Neural crest cell (in vitro differentiated cells): ENCODE measurements at places on chromosomes 2 and 18.

DNA sequence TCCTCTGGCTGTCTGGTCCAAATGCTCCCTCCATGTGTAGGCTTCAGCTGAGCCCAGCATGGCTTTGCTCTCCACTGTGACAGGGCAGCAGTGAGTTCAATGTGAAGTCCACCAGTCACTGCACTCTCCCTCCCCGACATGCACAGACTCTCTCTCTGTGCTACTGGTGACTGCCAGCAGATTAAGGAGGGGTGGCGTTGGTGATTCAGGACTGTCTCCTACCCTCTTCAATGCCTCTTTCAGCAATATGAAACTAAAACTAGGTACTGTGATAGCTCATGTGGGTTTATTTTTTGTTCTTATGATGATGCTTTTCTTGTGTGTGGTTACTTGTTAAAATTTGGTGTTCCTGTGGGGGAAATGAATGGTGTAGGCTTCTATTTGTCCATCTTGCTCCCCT is 201.0 kb upstream of the RBMS1 start:
- no peak overlapping the region for H3K27ac ChIP-seq
- no peak for DNase-seq
- no peaks in the 10 kb centered on the region for H3K27me3 ChIP-seq
- H3K4me1 ChIP-seq: peaks cover 4% of the 10 kb centered on the region
- no peaks in the 10 kb centered on the region for H3K36me3 ChIP-seq

DNA sequence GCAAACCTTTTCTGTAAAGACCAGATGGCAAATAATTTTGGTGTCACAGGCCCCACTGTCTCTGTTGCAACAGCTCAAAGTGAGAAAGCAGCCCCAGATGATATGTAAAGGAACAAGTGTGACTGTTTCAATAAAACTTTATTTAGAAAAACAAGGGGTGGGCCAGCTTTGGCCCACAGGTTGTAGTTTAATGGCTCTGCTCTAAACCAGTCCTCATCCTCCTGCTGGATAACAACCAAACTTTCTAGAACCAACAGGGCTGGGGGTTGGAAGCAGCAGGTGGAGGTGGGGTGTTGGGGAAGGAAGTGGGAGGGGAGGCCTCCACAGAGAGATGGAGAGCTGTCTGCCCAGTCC is 28.8 kb upstream of the INHBB start:
- peaks cover 32% of the 10 kb centered on the region for H3K27me3 ChIP-seq
- H3K4me1 ChIP-seq: peaks cover 11% of the 10 kb centered on the region
- H3K36me3 ChIP-seq: no peaks in the 10 kb centered on the region
- no peak overlapping the region for H3K4me3 ChIP-seq
- no peak overlapping the region for H3K27ac ChIP-seq

GRCh38 chr2:96153291-96153713 is 8.1 kb upstream of the DUSP2 start:
- no peak for DNase-seq
- peaks cover 5% of the 10 kb centered on the region for H3K27me3 ChIP-seq
- no peak overlapping the region for H3K4me3 ChIP-seq
- H3K27ac ChIP-seq: peak overlapping the region; percentile 14
- H3K36me3 ChIP-seq: no peaks in the 10 kb centered on the region

DNA sequence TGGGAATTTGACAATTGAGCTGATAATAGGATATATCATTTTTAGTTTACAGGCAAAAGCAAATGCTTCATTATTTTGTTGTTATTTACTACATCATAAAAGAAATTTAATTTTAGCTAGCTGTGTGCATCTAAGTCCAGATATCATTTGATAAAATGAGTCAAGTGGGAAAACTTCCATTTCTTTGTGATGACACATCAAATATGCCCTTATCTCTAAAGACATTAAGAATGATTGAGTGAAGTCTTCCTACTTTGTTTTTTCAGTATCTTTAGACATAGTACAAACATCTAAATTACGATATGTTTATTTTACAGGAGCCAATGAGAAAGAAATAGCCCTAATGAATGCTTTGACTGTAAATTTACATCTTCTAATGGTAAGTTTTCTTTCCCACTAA is 77.0 kb downstream of the KYNU start:
- no peaks in the 10 kb centered on the region for H3K27me3 ChIP-seq
- H3K4me1 ChIP-seq: no peaks in the 10 kb centered on the region
- DNase-seq: no peak
- H3K4me3 ChIP-seq: no peak overlapping the region
- H3K36me3 ChIP-seq: peaks cover 6% of the 10 kb centered on the region

GRCh38 chr18:49967171-49967570 is 153.8 kb upstream of the ACAA2 start:
- DNase-seq: no peak
- no peak overlapping the region for H3K4me3 ChIP-seq
- H3K27ac ChIP-seq: no peak overlapping the region
- no peaks in the 10 kb centered on the region for H3K27me3 ChIP-seq

- H3K4me1 ChIP-seq: peaks cover 34% of the 10 kb centered on the region
- H3K4me3 ChIP-seq: no peak overlapping the region
- H3K27ac ChIP-seq: no peak overlapping the region
These were observed 121.8 kb upstream of the ZBTB14 start for GRCh38 chr18:5417342-5417741.

- H3K36me3 ChIP-seq: peaks cover 25% of the 10 kb centered on the region
- H3K4me3 ChIP-seq: no peak overlapping the region
- H3K27me3 ChIP-seq: no peaks in the 10 kb centered on the region
- no peak overlapping the region for H3K27ac ChIP-seq
These were observed 7.2 kb downstream of the RPIA start for GRCh38 chr2:88698498-88699233.

DNA sequence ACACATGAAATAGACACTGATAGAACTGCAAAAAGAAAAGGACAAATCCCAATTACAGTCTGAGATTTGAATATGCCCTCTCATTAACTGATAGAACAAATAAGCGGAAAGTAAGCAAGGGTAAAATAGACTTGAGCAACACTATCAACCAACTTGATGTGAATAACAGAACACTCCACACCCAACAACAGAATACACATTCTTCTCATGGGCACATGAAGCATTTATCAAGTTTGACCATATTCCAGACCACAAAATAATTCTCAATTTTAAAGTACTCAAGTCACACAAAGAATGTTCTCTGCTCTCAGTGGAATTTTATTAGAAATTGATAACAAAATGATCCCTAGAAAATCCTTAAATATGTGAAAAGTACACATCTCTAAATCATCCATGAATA is 19.0 kb downstream of the ETAA1 start:
- H3K36me3 ChIP-seq: no peaks in the 10 kb centered on the region
- no peak overlapping the region for H3K4me3 ChIP-seq
- no peak for DNase-seq

GRCh38 chr2:84906900-84907714 is 1.7 kb downstream of the TMSB10 start:
- H3K36me3 ChIP-seq: peaks cover 36% of the 10 kb centered on the region
- no peak for DNase-seq
- H3K4me3 ChIP-seq: peak overlapping the region; percentile 91
- H3K27ac ChIP-seq: peak overlapping the region; percentile 93
- H3K4me1 ChIP-seq: peaks cover 31% of the 10 kb centered on the region

GRCh38 chr18:48949050-48949605 is 1.6 kb downstream of the SMAD7 start:
- H3K4me3 ChIP-seq: peak overlapping the region; percentile 96
- H3K27me3 ChIP-seq: peaks cover 64% of the 10 kb centered on the region
- H3K36me3 ChIP-seq: no peaks in the 10 kb centered on the region
- no peak overlapping the region for H3K27ac ChIP-seq

GRCh38 chr2:860259-860855 is 90.3 kb upstream of the SNTG2 start:
- no peaks in the 10 kb centered on the region for H3K36me3 ChIP-seq
- H3K27me3 ChIP-seq: peaks cover 6% of the 10 kb centered on the region
- DNase-seq: no peak
- peaks cover 19% of the 10 kb centered on the region for H3K4me1 ChIP-seq

GRCh38 chr2:240963868-240964703 is 34.3 kb upstream of the SNED1 start:
- DNase-seq: no peak
- no peak overlapping the region for H3K4me3 ChIP-seq
- H3K36me3 ChIP-seq: no peaks in the 10 kb centered on the region
- peak overlapping the region; percentile 78 for H3K27ac ChIP-seq

DNA sequence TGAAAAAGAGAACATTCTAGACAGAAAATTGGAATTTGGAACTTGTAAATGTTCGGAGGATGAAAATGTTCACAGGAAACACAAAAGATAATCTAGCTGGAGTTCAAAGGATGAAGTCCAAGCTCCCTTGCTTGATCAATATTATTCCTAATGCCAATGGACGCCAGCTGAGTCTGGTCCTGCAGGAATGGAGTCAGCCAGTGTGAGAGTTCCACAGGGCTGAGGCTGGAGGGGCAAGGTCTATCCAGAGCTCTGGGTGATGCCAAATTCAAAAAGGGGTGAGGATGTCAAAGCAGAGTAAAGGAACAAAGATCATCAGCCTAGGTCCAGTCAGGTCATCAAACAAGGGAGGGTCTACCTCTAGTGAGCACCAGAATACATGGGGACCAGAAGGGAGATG is 78.5 kb upstream of the CTNNA2 start:
- H3K4me3 ChIP-seq: no peak overlapping the region
- H3K4me1 ChIP-seq: peaks cover 8% of the 10 kb centered on the region
- no peak overlapping the region for H3K27ac ChIP-seq
- peaks cover 86% of the 10 kb centered on the region for H3K27me3 ChIP-seq
- H3K36me3 ChIP-seq: no peaks in the 10 kb centered on the region
- DNase-seq: no peak

- H3K27ac ChIP-seq: no peak overlapping the region
- no peaks in the 10 kb centered on the region for H3K4me1 ChIP-seq
- H3K4me3 ChIP-seq: no peak overlapping the region
These were observed 112.1 kb upstream of the SIX2 start for GRCh38 chr2:45121236-45121927.

GRCh38 chr2:240575101-240575965 is 7.0 kb downstream of the RNPEPL1 start:
- no peak for DNase-seq
- H3K36me3 ChIP-seq: no peaks in the 10 kb centered on the region

DNA sequence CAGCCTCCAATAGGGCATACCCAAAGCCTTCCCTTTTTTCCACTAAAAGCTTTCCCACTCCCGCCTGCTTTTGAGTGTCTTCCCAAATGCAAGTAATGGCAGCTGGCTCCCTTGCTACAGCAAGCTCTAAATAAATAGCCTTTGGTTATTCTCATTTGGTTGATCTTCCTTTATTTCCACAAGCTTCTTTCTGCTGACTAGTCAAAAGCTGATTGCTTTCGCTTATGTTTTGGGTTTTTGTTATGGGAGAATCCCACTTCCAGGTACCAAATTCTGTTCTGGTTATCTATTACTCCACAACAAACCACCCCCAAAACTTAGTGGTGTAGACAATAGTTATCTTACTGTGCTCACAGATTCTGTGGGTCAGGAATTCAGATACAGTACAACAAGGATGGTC is 22.3 kb downstream of the SP5 start:
- no peaks in the 10 kb centered on the region for H3K27me3 ChIP-seq
- no peak overlapping the region for H3K4me3 ChIP-seq
- no peaks in the 10 kb centered on the region for H3K36me3 ChIP-seq
- no peaks in the 10 kb centered on the region for H3K4me1 ChIP-seq
- H3K27ac ChIP-seq: no peak overlapping the region
- DNase-seq: no peak

DNA sequence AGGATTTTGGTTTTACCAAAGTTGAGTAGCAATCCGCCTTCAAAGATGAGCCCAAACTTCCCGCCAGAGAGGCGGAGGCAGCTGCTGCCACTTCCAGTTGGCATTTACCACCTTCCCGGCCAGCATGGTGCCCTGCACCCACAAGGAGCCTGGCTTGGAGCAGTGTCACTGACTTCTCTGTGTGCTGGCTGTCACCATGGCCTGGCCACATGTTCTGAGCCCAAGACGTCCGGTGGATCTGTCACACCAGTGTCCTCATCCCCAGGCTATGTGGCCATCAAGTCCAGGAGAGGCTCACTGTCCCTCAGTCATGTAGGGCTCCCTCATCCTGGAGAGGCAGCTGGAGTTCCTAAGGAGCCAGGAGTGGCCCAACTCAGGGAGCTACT is 100.6 kb downstream of the ACKR3 start:
- peaks cover 31% of the 10 kb centered on the region for H3K4me1 ChIP-seq
- H3K4me3 ChIP-seq: no peak overlapping the region
- no peak overlapping the region for H3K27ac ChIP-seq
- H3K36me3 ChIP-seq: peaks cover 3% of the 10 kb centered on the region
- H3K27me3 ChIP-seq: no peaks in the 10 kb centered on the region

GRCh38 chr2:66694087-66694860 is 259.3 kb downstream of the MEIS1 start:
- no peak for DNase-seq
- peaks cover 70% of the 10 kb centered on the region for H3K4me1 ChIP-seq
- peaks cover 9% of the 10 kb centered on the region for H3K27me3 ChIP-seq
- H3K4me3 ChIP-seq: no peak overlapping the region

- H3K36me3 ChIP-seq: no peaks in the 10 kb centered on the region
- no peak for DNase-seq
- H3K4me1 ChIP-seq: peaks cover 59% of the 10 kb centered on the region
- H3K27ac ChIP-seq: no peak overlapping the region
- H3K4me3 ChIP-seq: no peak overlapping the region
These were observed 47.8 kb downstream of the PHLPP1 start for GRCh38 chr18:62763101-62763521.

DNA sequence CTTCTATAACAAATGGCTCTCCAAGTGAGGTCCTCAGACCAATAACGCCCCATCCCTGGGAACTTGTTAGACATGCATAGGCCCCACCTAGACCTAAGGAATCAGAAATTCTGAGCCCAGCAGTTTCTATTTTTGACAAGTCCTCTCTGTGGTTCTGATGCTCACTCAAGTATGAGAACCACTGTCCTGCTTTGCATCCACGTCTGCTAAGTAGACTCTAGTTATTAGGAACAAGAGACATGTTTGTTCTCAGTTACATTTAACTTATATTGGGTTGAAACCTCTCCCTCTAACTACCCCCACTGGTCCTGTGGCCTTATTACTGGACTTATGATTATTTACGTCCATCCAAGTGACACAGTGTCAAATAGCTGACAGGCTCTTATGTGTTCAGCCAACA is 70.3 kb downstream of the TMEM17 start:
- DNase-seq: no peak
- H3K4me1 ChIP-seq: no peaks in the 10 kb centered on the region
- no peak overlapping the region for H3K27ac ChIP-seq
- no peaks in the 10 kb centered on the region for H3K27me3 ChIP-seq
- no peak overlapping the region for H3K4me3 ChIP-seq
- no peaks in the 10 kb centered on the region for H3K36me3 ChIP-seq

DNA sequence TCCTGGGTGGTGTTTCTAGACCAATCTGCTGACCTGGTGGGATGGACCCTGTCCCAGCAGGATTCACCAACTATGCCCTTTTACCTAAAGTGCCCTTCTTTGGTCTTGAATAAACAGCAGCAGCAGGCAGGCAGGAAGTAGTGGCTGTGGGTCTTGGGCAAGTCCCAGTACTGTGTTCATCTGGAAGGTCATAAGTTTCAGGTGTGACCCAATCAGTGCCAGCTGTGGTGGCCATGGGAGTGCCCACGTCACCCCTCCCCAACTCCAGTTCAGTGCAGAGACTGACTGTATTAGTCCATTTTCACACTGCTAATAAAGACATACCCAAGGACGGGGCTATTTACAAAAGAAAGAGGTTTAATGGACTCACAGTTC is 148.3 kb upstream of the SRD5A2 start:
- H3K4me1 ChIP-seq: no peaks in the 10 kb centered on the region
- H3K27ac ChIP-seq: no peak overlapping the region
- DNase-seq: no peak
- H3K4me3 ChIP-seq: no peak overlapping the region

GRCh38 chr2:71613403-71613952 is 160.1 kb downstream of the DYSF start:
- H3K4me3 ChIP-seq: no peak overlapping the region
- no peak for DNase-seq
- H3K27ac ChIP-seq: no peak overlapping the region
- no peaks in the 10 kb centered on the region for H3K4me1 ChIP-seq
- H3K27me3 ChIP-seq: no peaks in the 10 kb centered on the region
